ENCODE measurements at places on chromosomes 2 and 18.

DNA sequence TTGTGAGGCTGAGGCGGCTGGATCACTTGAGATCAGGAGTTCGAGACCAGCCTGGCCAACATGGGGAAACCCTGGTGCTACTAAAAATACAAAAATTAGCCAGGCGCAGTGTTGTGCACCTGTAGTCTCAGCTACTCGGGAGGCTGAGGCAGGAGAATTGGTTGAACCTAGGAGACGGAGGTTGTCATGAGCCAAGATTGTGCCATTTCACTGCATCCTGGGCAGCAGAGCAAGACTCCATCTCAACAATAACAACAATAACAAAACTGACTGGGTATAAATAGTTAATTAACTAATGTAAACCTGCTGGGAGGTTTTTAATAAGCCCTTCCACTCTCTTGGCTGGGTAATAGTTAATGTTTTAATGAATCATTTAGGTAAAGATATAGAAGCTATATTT, 7.8 kb downstream of the SULT6B1 start:
- DNase-seq = no peak

- no peak for DNase-seq
Observed at GRCh38 chr2:109204412-109204811, 75.4 kb downstream of the SH3RF3 start.

DNA sequence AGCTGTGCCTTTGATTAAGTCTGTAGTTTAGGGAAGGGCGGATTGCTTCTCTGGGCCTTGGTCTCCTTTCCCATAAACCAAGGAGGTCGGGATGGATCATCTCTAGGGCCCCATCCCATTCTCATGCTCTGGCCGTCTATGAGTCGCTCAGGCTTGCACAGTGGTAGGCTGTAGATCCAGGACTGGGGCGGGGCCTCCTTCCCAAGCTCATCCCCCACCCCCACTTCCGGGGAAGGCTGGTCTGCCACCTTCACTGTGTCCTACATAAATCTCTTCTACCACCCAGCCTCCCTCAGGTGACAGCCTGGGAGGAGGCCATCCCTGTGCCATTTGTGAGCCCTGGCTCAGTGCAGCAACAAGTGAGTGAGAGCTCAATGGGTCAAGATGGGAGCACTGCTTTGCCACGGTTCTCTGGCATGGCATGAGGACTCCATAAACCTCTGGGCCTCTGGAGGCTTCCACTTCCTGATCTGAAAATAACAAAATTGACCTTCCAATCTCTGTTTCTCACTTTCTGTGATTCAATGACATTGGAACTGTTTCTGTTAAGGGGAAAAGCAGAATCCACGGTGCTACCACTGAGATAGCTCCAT, 68.5 kb downstream of the SUMO1 start:
- DNase-seq = no peak

- DNase-seq = no peak
Observed at GRCh38 chr2:4992226-4992625, 700.0 kb upstream of the SOX11 start.

DNA sequence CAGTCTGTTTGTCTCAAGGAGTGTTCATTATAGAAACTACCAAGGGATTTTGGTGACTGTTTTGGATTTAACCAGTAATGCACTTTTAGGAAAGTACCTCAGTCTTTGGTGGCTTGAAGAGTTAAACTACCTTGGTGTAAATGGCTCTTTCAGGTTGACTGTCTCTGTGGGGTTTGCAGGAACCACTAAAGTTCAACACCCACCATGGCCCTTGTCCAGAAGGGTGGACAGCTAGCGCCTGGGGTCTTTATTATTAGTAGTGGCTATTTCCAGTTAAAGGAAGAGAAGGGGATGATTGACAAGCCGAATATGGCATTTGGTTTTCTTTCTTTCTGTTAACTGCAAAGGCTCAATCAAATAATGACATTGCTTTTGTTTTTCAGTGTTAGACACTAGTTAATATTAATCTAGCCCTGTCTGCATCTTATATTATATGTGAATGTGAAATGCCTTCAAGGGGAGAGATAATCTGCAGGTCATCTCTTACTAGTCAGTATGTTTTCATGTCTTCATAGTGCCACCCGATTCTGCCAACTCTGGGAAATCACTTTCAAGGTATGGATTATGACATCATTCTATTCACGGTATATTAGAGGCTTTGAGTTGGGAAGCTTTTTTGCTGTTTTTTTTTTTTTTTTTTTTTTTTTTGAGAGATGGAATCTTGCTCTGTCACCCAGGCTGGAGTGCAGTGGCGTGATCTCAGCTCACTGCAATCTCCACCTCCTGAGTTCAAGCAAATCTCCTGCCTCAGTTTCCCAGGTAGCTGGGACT, 56.4 kb downstream of the MAP4K4 start:
- no peak for DNase-seq

- DNase-seq = no peak
Observed at GRCh38 chr2:65277118-65277517, 49.5 kb downstream of the ACTR2 start.

DNA sequence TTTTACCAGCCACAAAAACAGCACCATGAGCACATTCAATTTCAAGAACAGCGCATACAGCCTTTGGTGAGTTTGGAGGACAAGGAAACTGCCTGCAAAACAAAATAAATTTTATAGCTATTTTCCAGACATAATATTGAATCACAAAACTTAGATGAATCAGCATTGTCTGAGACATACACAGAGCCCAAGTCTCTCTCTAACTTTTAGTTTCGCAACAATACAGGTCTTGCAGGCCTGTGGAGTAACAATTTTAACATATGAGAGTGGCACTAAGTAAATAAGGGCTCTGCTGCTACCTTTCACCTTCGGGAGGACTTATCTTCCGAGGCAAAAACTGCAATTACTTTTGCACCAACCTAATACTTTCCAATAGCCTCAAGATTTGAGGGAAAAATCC, 56.1 kb upstream of the PEX13 start:
- no peak for DNase-seq

- DNase-seq = no peak
Observed at GRCh38 chr2:160561551-160562295, 68.1 kb upstream of the RBMS1 start.

- DNase-seq = no peak
Observed at GRCh38 chr18:36634573-36635216, 194.1 kb downstream of the TPGS2 start.

DNA sequence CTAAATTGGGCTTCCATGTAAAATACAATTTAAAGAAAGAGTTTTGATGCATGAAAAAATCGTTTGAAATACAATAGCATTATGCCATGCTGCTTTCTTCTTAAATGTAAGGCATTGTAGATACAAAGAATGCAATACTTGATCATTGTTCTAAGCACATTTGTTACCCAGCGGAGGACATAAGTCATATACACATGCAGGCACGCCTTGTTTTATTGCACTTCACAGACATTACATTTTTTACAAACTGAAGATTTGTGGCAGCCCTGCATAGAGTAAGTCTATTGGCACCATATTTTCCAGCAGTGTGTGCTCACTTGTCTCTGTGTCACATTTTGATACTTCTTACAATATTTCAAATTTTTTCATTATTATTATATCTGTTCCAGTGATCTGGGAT, 345.0 kb downstream of the CLIP4 start:
- DNase-seq = no peak

GRCh38 chr2:101617796-101618195, 79.7 kb upstream of the MAP4K4 start:
- no peak for DNase-seq

GRCh38 chr18:74689251-74689650, 91.6 kb downstream of the ZNF407 start:
- no peak for DNase-seq

DNA sequence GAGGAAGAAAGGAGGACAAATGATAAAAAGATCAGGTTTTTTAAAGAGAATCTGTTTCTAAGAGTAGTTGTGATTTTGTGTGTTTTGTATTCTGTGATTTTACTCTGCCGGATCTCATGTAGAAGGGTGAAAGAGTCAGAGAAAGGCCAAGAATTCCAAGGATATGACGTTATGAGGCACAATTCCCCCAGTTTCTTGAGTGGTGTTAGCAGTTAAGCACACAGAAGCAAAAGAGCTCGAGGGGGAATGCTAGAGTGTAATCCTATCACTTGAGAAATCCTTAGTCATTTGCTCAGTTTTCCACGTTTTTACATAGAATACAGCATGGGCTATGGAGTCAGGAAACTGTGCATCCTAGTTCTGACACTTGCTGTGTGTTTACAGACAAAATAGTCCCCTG, 34.8 kb downstream of the METTL4 start:
- no peak for DNase-seq

GRCh38 chr2:39782591-39782990, 3.5 kb upstream of the THUMPD2 start:
- DNase-seq = no peak

GRCh38 chr2:172454404-172455120, 27.2 kb downstream of the ITGA6 start:
- DNase-seq = no peak

- no peak for DNase-seq
Observed at GRCh38 chr2:47506436-47506835, 103.5 kb downstream of the MSH2 start.

DNA sequence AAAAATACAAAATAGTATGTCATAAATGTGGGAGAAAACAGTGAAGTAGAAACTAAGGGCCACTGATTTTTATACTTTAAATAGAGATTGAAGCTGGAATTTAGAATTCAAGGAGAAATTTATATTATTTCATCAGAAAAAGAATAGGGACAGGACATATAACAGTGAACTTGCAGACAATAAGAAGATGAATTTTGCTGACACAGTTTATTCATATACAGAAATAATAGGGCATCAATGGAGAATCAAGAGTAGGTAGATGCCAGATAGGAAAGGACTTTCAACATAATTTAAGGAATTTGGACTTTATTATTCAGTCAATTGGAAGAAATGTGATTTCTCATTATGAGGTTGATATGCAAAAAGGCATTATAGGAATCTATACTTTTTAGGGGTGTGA, 118.9 kb upstream of the HNMT start:
- DNase-seq = no peak

DNA sequence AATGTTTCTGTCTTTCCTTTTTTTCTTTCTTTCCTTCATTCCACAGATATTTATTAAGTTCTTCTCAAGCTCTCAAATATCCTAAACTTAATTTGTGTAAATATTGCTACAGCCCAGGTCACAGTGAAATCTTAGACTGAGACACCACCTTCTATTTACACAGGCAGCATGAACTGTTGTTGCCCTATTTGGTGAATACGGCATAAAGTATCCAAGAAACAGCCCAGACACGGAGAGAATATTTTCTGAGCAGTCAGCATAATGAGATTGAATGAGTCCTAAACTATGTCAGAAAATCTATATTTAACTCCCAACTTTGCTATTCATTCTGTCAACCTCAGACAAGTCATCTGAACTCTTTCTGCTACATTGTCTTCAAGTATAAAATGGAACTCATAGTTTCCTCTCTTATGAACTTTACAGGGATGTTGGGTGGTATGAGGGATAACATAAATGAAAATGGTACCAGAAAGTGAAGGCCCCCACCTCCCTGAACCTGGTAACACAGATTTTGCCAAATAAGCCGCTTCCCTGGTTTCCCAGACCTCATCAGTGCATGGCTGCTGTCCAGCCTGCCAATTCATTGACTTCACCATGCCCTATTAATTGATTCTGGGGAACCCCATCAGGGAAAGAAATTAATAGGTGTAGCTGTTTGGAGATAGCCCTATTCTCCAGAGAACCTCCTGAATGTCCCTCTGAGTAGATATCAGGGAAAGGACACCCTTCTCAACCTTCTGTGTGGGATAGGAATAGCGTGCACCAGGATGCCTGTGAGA, 235.9 kb downstream of the SETBP1 start:
- DNase-seq = no peak

- DNase-seq = no peak
Observed at GRCh38 chr2:38146275-38146906, 70.4 kb upstream of the CYP1B1 start.

DNA sequence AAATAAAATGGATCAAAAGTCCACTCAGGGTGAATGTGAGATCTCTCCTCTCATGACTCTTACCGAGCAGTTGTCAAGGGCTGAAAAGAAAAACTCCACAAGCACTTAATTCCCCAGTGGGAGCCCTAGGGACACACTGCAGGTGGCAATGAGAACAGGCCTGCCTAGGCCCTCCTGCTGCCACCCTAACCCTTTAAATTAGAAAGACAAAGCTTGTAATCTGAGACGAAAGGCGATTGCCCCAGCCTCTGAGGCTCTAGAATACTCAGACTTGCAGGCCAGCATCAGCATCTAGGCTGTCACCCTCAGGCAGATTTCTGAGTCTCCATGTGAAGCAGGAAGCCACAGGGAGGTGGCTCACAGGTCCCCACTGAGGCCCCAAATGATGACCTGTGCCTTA, 457.0 kb upstream of the MYT1L start:
- DNase-seq = no peak

DNA sequence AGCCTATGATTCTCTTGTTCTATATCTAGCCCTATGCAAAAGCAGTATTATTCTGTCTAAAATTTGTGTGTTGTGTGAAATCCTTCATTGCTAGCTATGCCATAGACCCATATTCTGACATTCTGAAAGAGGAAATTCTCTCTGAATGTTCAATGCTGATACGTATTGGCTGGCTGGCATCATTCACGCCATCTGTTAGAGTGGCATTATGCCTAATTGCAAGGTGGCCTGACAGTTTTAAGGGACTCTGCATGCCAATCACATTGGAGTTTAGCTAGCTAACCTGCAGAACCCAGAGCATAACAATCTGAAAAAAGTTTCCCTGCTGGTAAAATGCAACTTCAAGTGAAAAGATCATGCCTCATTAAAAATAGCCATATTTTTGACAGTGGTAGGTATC, 316.0 kb downstream of the SOX11 start:
- no peak for DNase-seq

GRCh38 chr18:8499810-8500675, 109.2 kb upstream of the RAB12 start:
- DNase-seq = no peak

GRCh38 chr18:23143016-23143814, 7.9 kb downstream of the CABLES1 start:
- DNase-seq = no peak

DNA sequence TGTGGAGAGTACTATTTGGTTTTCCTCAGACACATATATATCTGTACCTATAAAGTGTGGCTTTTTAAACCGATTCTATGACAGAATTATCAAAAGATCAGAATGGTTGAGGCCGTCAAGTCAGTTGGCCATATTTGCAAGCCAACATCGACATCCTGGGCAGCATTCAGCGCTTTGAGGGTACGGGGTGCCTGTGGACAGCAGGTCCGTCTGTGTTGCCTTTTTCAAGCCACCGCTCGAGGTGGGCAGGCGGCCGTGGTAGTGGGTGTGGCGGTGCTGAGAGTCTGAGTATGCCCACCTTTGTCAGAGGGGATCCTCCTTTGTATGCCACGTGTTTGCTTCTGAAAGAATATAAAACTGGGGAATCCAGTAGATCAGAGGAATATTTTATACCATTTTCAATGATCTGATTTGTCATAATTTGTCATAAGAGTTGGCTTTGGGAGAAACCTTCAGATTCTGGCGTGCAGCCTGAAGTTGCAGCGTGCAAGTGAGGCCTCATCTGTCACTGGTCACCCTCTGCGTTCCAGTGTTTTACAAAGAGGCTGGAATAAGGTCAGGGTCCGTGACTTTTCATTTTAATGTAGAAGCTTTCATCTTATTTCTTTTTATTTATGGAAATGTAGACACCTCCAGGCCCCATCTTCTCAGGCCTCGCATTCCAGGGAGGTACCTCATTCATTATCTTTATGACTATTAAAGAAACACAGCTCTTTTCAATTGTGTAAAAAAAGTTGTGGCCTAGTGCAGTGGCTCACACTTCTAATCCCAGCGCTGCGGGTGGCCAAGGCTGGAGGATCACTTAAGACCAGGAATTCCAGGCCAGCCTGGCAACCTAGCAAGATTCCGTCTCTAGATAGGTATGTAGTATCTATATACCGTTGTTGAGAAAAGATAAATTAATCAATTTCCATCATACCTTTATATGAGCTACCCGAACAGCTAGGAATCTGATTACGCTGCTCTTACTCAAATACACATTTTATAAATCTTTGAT, 37.8 kb upstream of the RBM44 start:
- no peak for DNase-seq

Data from activated CD8-positive, alpha-beta memory T cell treated with anti-CD3 and anti-CD28 coated beads, Interleukin-2, amount 50 U/mL, for 4 hours (primary cell).